ENCODE measurements at places on chromosomes 7 and 10. TPM values are rescaled to one million over a fixed set of nuclear protein-coding genes. Genes with fewer than 3 reads are reported as not detected.

SP8 gene
- total RNA-seq: not detected

NDUFB2 gene
- total RNA-seq: 426 TPM

STAG3 gene
- total RNA-seq: 0.84 TPM

MACROH2A2 gene
- 20.8 TPM for total RNA-seq

SPDYE5 gene
- not detected for total RNA-seq

KIAA1549 gene
- 1.0 TPM for total RNA-seq

OR2A42 gene
- total RNA-seq: not detected

ANKRD16 gene
- total RNA-seq: 4.6 TPM

Data from bronchus fibroblast of lung (primary cell).